ENCODE measurements at places on chromosomes 7 and 10.

DNA sequence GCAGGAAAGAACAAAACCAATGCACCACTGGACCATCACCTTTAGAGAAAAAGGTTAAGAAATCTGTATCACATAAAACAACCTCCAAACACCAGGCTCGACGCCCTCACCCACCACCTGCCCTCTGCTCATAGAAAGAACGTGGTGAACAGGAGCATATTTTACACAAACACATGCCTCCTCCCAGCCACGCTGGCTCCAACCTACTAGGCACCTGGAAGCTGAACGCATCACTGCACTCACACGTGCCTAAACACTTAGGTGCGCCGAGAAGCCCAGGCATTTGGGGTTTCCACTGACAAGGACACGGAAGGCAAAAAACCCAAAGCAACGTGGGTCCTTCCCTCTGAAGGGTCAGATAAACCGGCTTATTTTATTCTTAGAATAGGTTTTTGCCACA is 56.0 kb downstream of the PTPRN2 start:
- peak; percentile 60 for DNase-seq

GRCh38 chr10:44761076-44761475 is 150.1 kb upstream of the TMEM72 start:
- no peak for DNase-seq

DNA sequence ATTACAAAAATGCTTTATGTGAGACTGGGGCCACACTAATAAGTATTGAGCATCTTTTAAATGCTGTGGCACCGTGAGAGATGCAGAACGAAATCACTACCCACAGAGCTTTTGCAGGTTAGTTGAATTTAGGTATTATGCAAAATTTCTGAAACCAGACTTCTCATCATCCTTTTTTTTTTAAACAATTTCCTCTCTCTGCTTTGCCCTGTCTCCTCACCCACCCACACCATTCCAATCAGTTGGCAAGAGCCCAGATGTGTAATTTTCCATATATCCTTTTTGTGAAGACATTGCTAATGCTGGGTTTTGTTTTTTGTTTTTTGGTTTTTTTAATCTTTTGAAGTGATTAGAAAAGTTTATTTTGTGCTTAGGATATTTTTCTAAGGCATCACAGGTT is 1.1 kb downstream of the YAE1 start:
- no peak for DNase-seq

GRCh38 chr7:74376256-74377036 is 77.3 kb upstream of the GTF2IRD1 start:
- DNase-seq = no peak

DNA sequence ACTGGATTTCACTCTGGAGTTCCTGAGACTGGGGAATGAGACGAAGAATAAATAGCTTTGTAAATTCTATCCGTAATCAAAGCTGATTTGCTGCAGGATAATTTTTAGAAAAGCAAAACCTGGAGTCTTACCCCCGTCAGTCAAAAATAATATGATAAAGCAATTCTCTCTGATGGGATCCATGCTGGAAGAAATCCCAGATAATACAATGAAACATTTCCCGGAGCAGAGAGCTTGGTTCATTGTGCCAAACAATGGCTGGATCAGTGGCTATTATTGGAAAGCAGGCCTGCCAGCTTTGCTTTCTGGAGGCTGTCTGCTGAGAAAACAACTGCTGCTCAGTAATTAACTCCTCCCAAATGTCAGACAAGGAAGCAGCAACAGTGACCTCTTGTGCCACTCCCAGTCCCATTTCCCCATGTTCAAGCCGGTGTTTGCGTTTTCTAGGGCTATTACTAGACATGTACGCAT is 609.4 kb upstream of the PCDH15 start:
- DNase-seq = peak; percentile 95

- DNase-seq = no peak
Observed at GRCh38 chr10:133388973-133389818, 4.8 kb upstream of the MTG1 start.

DNA sequence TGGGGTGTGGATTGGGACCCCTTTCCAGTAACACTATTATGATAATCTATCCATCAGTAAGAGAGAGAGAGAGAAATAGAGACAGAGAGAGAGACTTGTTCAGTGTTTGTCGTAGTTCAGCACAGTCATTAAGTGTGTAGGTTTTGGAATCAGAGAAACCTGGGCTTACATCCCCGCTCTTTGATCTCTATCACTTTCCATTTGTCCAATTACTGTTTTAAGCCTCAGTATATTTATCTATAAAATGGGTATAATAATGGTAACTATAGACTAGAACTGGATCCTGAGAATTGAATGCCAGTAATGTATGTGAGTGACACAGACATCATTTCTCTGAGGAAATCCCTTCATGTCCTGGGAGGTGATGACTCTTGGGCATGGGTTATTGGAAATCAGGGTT is 460.5 kb downstream of the PLXNA4 start:
- no peak for DNase-seq

Data from COR-L47 (cell line).